Osteocyte (in vitro differentiated cells): ENCODE measurements at places on chromosomes 13 and 19. TPM values are rescaled to one million over a fixed set of nuclear protein-coding genes. Genes with fewer than 3 reads are reported as not detected.
A peak's percentile ranks its signal among the peaks of the same experiment; 100 is the strongest.

DNA sequence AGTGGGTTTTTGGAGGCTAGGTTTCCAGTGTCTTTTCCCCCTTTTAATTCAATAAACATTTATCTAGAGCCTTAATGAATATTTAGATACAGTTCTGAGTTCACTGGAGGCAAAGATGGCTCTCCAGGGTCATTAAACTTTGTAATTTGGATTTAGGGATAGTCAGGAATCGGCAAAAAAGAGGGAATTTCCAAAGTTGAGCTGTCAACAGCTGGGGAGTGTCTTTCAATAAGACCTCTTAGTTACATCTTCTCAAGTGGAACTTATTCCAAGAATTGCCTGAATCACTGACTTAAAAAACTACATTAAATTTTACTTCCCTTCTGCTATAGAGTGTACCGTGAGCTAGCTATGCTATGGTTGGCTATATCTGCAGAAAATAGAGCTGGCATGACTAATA lies 2.0 kb downstream of the LRCH1 start:
- H3K27me3 ChIP-seq, result no peaks in the 10 kb centered on the region
- no peak for DNase-seq
- peak overlapping the region; percentile 95 for H3K27ac ChIP-seq
- H3K4me1 ChIP-seq, result peaks cover 34% of the 10 kb centered on the region

Gene MCOLN1
- 33.3 and 39.2 TPM in 2 replicates for total RNA-seq

DNA sequence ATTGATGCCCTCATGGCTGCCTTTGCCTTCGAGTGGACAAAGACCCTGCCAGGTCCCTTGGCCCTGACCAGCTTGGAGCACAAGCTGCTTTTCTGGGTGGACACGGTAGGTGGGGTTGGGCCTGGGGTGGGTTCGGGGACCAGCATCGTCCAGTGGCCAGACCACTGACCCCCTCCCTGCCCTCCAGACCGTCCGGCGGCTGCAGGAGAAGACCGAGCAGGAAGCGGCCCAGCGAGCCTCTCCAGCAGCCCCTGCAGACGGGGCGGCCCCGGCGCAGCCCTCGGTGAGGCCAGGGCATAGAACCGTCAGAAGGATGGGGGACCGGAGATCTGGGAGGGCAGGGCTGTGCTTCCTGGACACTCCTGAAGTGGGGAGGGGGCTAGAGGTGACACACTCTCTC lies 10.6 kb downstream of the CAMSAP3 start:
- DNase-seq, result no peak
- H3K27me3 ChIP-seq, result peaks cover 4% of the 10 kb centered on the region
- no peak overlapping the region for H3K27ac ChIP-seq
- H3K36me3 ChIP-seq, result no peaks in the 10 kb centered on the region

GRCh38 chr13:91381371-91381770 lies 17.1 kb upstream of the GPC5 start:
- no peak overlapping the region for H3K27ac ChIP-seq
- no peaks in the 10 kb centered on the region for H3K36me3 ChIP-seq
- H3K4me1 ChIP-seq, result peaks cover 3% of the 10 kb centered on the region
- DNase-seq, result no peak

Gene PLPPR3
- total RNA-seq, result 18.2 and 19.4 TPM in 2 replicates

Gene THSD1
- total RNA-seq, result 3.1 and 3.7 TPM in 2 replicates

DNA sequence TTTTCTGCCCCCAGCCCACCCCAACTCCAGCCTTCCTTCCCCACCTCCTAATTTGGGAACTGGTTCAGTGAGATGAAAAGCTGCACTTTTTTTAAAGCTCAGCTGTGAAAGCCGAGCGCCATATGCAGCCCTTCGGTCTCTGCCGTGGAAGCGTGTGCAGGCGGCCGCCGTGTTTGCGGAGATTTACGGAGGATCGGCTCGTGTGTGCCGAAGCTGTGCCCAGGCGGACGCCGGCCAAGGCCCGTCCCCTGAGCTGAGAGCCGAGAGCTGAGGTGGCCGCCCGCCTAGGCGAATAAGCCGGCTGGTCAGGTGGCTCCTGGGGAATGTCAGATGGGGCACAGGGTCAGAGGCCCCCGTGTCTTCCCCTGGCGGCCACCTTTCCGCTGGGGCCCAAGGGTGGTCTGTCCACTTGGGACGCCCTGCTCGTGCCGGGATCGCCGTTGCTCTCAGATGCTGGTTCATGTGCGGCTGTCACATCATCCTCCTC lies 78.7 kb downstream of the ZNF536 start:
- no peaks in the 10 kb centered on the region for H3K4me1 ChIP-seq
- no peak overlapping the region for H3K4me3 ChIP-seq
- no peak overlapping the region for H3K27ac ChIP-seq
- no peaks in the 10 kb centered on the region for H3K36me3 ChIP-seq

DNA sequence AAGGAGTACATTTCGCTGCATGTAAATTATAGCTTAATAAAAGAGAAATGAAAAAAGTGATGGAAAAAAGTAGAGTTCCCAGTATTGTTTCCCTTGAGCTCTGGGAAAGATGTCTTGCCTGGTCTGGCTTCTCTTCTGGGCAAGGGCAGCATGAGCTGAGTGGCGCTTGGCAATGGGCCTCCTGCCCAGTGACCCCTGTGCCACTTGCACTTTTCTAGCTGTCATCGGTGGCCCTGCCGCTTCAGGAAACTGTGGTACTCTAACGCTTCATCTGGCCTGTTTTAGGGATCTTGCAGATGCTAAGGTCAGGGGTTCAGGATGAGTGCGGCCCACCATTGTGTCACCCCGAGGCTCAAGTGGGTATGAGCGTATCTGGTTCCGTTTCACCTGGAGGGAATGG lies 161.4 kb downstream of the MTUS2 start:
- H3K27ac ChIP-seq, result no peak overlapping the region
- H3K4me1 ChIP-seq, result no peaks in the 10 kb centered on the region
- H3K4me3 ChIP-seq, result no peak overlapping the region
- H3K27me3 ChIP-seq, result peaks cover 10% of the 10 kb centered on the region

DNA sequence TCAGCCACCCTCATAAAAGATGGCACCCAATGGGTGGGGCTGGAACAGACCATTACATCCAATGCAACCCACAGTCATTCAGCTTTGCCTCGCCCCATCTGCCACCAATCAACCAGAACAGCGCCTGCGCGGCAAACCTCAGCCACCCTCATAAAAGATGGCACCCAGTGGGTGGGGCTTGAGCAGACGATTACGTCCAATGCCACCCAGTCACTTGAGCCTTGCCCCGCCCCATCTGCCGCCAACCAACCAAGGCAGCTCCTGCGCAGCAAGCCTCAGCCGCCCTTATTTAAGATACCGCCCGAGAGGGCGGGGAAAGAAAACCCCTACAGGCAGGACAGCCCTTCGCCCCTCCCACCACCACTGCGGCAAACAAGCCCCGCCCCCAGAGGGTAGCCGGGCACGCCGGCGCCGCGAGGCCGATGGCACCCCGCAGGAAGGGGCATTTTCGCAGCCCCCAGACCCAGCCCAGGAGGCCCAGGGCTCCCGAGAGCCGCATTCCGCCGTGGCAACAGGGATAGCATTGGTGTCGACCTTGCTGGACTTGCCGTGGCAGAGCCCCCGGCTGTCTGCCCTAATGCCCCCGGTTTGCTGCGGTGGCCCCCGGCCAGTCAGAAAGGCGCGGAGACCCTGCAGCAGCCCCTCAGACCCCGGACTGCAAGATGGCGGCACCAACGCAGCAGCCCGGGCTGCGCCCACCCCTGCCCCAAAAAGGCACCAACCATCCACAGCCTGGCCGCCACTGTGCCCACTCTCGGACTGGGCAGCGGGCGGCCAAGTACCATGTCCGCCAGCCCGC lies 675 bp downstream of the PEG3 start:
- H3K27ac ChIP-seq, result no peak overlapping the region
- H3K36me3 ChIP-seq, result peaks cover 4% of the 10 kb centered on the region

Gene SLC8A2
- 0.05 TPM in 1 of 2 replicates, not detected in the other for total RNA-seq

Gene ALOX5AP
- not detected in 2 replicates for total RNA-seq

DNA sequence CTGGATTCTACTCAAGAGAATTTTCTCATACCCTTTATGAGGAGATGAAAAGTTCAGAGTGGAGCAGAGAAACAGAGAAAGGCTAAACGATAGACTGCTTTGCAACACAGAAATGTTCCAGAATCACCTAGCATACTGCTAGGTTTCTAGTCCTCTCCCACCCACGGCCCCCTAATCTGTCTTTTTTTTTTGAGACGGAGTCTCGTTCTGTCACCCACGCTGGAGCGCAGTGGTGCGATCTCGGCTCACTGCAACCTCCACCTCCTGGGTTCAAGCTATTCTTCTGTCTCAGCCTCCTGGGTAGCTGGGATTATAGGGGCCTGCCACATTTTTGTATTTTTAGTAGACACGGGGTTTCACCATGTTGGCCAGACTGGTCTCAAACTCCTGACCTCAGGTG lies 4.8 kb downstream of the SUGP2 start:
- H3K27ac ChIP-seq, result no peak overlapping the region
- H3K27me3 ChIP-seq, result no peaks in the 10 kb centered on the region
- no peak for DNase-seq
- H3K36me3 ChIP-seq, result peaks cover 35% of the 10 kb centered on the region
- no peak overlapping the region for H3K4me3 ChIP-seq

Gene PEAK3
- 0.44 and 0.51 TPM in 2 replicates for total RNA-seq

DNA sequence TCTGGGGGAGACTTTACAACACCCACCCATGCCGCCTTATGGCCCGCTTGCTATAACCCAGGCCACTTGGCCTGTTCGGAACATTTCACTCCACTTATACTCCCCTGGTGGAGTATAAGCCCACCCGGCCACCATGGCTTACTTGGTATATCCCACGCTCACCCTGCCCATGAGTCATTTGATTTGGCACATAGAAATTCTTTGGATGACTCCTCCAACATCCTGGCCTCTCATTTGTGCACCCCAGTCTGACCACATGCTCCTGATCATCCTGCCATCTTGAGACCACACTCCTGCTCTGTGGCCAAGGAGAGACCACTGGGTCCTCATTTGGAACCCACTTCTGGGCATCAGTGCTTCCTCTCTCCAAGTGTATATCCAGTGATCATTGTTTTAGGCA lies 5.2 kb downstream of the SPACA6 start:
- no peaks in the 10 kb centered on the region for H3K27me3 ChIP-seq
- peaks cover 53% of the 10 kb centered on the region for H3K4me1 ChIP-seq
- no peak overlapping the region for H3K4me3 ChIP-seq
- DNase-seq, result no peak

DNA sequence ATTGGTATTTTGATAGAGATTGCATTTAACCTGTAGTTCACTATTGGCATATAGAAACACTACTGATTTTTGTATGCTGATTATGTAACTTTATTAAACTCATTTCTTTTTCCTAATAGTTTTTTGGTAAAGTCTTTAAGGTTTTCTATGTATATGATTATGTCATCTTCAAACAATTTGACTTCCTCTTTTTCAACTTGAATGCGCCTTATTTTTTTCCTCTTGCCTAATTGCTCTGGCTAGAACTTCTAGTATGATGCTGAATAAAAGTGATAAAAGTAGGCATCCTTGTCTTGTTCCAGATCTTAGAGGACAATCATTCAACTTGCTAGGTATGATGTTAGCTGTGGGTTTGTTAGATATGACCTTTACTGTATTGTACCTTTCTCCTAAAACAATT lies 1034.9 kb downstream of the PCDH9 start:
- no peak for DNase-seq
- no peaks in the 10 kb centered on the region for H3K27me3 ChIP-seq
- no peak overlapping the region for H3K27ac ChIP-seq
- no peak overlapping the region for H3K4me3 ChIP-seq

DNA sequence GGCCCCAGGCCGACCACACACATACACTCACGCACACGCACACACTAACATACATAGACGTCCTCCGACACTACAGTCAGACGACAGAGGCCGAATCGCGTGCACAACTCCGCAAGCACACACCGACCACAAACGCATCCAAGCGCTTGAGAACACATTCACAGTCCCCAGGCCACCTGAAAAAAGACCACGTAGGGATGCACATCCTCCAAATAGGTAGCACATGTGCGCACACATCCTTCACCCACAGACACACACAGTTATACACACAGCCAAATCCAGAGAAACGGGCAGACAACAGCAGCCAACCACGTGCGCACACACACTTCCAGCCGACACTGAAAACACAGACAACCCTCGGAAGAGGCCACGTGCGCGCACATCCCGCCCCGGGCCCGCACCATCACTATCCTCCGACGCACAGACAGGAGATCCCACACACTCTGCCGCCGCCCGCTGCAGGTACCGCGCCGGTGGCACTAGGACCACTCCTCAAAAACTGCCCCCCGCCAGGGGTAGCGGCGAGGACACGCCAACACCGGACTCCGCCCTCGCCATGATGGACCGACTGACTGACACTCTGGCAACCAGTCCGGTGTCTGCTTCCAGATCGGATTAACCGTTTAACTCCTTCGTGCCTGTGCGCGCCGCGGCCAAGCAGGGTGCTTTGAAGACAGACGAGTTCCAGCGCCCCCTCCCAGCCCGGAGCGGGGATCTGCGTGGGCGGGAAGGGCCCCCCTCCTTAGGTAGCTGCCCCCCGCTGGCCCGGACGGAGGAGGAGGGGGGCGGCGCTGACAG lies 493 bp upstream of the PDE4A start:
- no peaks in the 10 kb centered on the region for H3K36me3 ChIP-seq
- H3K27ac ChIP-seq, result peak overlapping the region; percentile 36
- no peak for DNase-seq
- peak overlapping the region; percentile 75 for H3K4me3 ChIP-seq
